ENCODE measurements at places on chromosomes 11 and 22.

DNA sequence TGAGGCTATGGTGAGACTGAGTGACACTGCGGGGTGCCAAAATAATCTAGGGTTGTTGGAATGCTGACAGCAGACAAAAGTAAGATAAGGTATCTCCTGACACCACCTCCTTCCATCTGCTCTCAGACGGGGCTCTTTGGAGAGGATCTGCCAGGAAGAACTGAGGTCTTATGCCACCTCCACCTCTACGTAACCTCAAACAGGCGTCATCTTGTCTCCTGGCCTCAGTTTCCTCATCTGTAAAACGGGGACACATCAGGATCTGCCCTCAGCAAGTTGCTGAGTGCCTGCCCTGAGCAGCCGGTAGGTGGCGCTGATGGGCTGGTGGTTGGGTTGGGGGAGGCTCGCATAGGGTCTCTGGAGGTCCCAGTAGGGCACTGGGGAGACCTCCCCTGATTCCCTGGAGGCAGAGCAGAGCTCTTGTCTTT is 1.7 kb upstream of the MYEOV start:
- DNase-seq = peak; percentile 71

DNA sequence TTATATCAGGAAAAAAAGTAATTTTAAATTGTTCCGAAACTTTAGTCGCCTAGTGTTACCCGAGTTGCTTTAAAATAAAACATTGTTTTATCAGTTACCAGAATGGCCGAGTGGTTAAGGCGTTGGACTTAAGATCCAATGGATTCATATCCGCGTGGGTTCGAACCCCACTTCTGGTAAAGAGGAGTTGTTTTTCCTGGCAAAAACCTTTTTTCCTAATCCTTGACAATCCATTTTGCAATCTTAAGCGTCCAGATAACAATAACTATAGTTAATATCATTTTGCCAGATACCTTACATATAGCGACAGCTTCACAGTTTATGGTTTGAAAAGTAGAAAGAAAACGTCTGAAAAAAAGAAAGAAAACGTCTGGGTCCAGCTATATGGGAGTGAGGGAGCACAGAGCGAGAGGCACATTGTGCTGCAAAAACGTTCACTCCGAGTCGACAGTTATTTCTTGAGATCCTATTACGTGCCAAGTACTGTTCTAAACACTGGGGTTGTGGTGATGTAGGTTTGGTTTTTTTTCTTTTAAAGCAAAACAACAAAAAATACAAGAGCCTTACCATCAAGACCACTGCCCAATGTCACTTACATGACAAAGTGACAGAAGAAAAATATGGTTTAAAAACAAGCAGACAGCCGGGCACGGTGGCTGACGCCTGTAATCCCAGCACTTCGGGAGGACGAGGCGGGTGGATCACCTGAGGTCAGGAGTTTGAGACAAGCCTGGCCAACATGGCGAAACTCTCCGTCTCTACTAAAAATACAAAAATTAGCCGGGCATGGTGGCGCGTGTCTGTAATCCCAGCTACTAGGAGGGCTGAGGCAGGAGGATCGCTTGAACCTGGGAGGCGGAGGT is 40.6 kb downstream of the OR4D9 start:
- no peak for DNase-seq

- peak; percentile 55 for DNase-seq
Observed at GRCh38 chr11:46210133-46210636, 67.3 kb upstream of the CREB3L1 start.

GRCh38 chr22:19576460-19577421 is 52.5 kb upstream of the CLDN5 start:
- DNase-seq = peak; percentile 26

GRCh38 chr22:38317995-38318715 is 922 bp upstream of the CSNK1E start:
- DNase-seq = no peak

DNA sequence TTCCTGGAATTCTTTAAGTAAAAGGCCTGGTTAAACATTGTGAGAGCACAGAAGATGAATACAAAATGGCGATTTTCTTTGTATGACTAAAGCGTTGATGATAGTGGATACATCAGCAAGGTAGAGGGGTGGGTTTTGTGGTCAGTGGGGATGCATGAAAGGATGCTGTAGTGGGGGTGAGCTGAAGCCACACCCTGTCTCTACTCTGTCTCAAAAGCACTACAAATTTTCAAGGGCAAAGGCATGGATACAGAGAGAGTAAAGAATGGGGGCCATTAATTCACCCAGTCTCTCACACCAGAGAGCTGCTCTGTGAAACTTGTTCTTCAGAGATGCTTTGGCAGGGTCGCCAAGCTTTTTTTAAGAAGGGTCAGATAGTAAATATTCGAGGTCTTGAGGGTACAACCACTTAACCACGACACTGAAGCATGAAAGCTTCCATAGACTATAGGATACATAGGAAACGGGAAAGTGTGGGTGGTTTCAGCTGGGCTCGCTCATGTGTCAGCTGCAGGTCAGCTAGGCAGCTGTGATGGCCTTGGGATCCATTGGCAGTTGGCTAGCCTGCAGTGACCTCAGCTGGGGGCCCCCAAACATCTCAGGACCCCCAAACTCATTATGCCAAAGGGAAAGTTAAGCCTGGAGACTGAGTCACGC is 8.3 kb downstream of the TMEM138 start:
- no peak for DNase-seq
